ENCODE measurements at places on chromosomes 6 and 20.

DNA sequence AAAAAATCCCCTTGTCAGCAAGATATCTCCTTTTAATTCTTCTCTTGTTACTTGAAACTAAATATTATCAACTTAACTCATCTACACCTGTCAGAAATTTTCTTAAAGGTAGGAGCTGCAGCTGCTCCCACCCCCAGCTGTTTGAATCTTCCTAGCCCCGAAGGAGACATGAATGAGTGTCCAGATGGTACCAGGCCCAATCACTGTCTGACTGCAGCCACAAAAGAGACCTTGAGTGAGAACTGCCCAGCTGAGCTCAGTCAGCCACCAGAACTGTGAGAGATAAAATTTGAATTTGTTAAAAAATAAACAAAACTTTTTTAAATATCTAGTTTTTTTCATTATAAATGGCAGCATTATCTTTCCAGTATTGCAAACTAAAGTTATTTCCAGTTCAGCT, 84.7 kb downstream of the PRSS35 start:
- no peak for DNase-seq

DNA sequence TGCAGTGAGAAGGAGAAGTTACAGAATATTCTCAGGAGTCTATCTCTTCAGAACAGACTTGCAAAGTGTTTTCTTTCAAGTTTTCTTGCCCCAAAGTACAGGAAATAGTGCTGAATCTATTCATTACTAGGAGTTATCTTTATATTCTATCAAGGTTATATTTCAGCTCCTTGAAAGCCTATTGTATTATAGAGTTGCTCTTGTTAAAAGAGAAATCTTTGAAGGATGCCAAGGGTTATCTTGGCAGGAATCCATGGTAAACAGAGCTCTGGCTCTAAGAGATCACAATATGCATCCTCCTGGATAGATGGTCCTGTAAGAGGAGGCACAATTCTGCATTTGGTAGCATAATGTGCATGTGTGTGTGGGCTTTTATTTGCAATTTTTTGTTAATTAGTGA, 21.2 kb upstream of the SNRPB2 start:
- no peak for DNase-seq

DNA sequence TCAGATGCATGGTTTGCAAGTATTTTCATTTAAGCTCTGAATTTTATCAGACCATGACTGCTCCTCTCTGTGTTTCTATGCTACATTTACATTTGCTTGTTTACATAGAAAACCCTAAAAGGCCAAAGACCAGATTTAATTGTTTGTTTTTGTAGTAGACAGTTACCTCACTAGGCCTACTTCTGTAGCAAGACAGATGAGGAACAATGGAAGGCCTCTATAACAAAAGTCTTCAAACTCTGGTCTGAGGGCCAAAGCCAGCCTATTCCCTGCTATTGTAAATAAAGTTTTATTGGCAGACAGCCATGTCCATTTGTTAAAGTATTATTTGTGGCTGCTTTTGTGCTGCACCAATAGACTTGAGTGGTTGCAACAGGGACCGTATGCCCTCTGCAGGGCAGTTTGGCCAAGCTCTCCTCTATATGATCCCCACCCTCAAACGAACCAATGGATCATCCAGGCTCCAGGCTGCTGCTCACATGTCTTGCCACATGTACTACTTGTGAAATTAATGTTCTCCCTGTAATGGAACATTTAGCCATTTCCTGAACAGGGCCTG, 182.0 kb downstream of the DOK5 start:
- no peak for DNase-seq

DNA sequence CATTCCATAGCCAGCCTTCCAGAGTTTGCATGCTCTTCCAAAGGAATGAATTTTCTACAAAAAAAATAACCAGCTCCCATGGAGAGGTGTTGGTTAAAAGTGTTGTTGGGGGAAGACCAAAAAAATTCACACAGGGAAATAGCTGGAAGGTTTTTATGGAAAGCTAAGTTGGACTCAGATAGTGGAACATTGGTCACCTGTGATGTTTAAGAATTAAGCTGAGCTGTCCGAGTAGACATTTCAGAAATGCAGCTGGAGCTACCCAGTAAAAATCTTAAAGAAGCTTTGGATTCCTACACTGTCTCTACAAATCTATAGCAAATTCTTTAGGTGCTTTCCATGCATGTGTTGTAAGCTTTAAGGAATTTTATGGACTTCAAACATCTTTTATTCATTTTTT, 155.5 kb downstream of the THBS2 start:
- DNase-seq = no peak

DNA sequence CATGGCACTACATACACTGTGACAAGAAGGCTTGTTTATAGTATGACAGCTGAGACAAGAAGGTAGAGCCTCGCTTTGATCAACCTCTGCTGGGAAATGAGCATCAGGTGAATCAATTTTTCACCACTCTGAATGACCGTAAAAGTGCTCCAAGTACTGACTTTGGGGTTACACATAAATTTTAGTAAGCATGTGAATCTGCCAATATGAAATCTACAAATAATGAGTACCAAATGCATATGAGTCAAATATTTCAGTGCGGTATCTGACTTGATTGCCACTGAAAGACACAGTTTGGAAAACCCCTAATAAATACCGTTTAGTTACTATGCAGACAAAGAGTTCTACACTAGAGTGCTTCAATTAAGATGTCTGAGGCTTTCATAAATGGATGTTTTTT, 77.8 kb downstream of the ATG5 start:
- DNase-seq = no peak

DNA sequence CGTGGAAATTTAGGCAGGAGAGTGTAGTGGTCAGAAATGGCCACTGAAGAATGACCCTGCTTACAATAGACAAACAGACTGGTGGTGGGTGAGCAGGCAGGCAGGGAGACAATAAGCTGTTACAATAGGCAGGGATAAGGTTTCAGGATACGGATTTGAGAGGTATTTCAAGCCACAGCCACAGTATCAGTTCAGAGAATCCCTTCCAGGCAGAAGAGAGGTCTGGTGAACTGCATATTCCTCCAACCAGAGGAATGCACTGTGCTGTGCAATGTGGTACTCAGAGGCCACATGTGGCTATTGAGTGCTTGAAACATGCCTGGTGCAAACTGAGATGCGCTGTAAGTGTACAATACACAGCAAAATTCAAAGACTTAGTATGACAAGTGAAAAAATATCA, 20.6 kb downstream of the RMND1 start:
- DNase-seq = no peak

DNA sequence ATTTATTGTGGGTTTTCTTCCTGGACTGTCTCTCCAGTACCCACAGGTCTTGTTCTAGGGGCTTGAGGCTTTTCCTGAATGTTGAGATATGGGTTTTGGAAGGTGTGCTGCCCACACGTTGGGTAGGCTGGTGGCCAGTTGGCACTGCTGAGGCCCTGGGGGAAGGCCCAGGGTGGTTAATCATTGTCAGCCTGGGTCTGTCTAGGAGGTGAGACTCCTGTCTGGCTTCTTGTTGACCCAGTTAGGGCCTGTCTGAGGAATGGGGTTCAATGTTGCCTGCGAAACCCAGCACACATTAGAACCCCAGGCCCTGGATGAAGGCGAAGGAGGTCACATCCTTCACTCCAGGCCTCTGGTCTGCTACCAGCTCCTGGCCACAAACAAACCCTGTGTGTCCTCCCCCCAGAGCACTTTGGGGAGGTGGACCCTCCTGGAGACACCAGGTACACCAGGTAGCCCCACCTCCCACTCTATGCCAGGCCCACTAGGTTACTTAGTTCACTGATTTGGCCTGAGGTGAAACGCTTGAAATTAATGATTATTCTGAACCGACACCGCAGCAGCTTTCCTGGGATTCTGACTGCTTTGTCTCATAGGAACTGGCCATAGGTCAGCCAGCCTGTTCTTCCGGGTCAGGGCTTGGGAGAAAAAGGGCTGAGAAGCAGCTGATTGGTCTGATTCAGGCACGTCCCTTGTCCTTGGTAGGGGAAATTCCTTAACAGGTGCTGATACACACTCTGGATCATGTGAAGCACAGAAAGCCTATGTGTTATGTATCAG, 15.2 kb downstream of the DNMT3B start:
- DNase-seq = no peak

DNA sequence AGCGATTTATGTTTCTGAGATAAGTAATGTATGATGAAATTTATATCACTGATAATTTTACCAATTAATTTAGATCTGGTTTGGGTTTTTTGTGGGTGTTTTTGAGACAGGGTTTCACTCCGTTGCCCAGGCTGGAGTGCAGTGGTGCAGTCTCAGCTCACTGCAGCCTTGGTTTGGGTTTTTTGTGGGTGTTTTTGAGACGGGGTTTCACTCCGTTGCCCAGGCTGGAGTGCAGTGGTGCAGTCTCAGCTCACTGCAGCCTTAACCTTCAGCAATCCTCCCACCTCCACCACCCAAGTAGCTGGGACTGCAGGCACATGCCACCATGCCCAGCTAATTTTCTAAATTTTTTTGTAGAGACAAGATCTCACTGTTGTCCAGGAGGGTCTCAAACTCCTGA, 13.0 kb downstream of the MRS2 start:
- no peak for DNase-seq
